ENCODE measurements at places on chromosomes 1 and 21.

DNA sequence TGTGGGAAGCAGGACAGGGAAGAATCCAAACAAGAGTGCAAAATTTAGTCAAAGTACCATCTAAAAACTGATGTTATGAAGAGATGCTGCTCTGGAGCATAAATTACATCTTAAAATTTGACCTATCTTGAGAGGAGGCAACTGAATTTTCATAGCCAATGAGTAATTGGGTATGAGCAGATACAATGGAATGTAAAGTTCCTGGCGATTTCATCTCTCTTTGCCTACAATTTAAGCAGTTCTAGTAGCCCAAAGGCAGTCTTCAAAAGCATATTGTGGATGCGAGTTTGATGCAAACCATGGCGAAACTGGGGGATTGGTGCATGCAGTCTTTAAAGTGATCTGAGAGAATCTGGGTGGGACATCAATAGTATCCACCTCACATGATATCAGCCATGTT is 1265.9 kb downstream of the BRINP3 start:
- no peak for DNase-seq

DNA sequence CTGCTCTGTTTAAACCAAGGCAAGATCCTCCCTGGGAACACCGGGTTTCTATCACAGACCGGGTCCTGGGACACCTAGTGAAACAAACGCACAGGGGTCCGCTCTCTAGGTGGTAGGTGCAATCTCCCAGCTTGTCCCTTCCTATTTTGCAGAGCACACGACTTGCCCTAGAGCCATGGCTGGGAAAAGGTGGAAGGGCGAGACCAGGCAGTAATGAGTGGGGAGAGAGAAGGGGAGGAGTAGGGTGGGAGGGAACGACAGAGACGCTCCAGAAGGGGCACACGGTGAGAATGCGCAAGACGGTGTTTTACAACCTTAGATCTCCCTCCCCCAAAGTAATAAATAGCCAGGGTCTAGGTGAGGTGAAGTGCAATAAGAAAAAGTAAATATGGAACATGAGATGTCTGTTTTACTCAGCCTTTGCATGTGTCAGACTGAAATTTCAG is 9.3 kb upstream of the ARHGAP29 start:
- DNase-seq: no peak

DNA sequence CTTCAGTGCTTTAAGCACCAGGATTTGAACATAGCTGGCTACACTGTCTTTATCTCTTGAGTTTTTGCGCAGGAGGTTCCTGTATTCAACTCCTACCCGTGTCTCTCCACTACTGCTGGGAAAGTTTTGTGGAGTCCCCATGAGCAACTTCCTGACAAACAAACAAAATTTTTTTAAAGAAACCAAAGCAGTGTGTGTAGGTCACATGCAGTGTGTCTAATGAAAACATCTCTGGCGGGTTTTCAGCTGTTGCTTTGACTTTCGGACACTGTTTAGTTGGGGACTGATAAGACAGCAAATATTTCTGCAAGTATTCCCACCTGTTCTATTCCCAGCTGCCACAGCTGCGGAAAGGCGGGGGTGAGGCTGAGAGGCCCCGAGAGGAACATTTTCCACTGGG is 2.0 kb downstream of the PSEN2 start:
- DNase-seq: no peak

- no peak for DNase-seq
Observed at GRCh38 chr21:19461481-19462205, 1058.1 kb upstream of the TMPRSS15 start.

- DNase-seq: no peak
Observed at GRCh38 chr21:37833301-37833700, 83.0 kb downstream of the KCNJ6 start.

DNA sequence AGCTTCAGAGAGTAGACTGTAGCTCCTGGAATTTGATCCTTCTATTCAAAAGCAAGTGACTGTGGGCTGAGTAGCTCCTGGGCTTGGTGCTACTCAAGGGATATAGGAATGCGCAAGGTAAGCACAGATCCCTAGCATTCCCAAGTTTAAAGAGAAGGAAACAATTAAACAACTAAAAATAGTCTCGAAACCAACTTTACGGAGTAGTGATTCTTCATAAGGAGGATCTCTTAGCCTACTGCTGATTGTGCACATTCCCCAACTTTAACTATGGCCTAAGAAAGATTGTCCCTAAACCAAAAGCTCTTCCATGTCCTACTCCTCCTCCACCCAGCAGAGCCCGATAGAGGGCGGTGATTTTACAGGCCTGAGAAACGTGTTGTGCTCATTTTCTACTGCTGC is 226.5 kb upstream of the CAMK1G start:
- DNase-seq: no peak

DNA sequence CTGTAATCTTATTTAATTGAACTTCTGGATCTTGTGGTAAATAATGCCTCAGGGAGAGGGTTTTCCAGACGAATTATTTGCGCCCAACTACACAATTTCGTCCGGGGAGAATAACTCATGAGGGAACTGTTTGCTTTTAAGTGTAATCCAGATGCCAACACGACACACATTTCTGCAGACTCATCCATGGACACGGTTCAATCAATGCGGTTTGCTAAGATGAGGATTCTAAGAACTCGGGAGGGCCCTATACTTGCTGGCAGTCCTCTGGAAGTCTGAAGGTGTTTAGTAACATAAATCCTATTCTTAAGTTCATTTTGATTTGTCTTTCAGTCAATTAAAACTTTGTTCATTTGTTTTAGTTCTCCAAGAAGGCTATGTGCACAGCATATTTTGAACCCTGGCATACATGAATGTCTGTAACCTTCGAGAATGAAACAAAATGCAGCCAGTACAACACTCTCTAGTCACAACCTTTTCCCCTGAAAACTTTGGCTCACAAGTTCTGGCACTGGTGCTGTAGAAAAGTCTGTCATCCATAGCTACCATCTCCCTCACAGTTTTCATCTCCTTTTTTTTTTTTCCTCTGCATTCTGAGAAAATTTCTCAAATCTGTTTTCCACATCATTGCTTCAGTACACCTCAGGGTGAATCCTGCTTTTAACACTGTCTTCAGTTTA is 38.8 kb downstream of the DIPK1A start:
- no peak for DNase-seq

DNA sequence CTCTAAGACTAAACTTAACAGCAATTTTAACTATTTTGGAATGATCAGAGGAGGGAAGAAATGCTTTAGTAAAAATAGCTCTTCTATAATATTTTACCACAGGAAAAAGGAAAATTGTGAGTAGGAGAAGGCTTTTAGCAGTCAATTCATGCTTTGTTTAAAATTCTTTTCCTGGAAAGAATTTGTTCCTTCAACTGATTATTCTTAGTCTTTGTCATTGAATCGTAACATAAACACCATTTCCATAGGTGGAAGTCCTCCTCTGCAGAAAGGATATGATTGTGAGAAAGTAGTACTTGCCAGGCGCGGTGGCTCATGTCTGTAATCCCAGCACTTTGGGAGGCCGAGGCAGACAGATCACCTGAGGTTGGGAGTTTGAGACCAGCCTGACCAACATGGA is 11.9 kb upstream of the ACTA1 start:
- DNase-seq: no peak

DNA sequence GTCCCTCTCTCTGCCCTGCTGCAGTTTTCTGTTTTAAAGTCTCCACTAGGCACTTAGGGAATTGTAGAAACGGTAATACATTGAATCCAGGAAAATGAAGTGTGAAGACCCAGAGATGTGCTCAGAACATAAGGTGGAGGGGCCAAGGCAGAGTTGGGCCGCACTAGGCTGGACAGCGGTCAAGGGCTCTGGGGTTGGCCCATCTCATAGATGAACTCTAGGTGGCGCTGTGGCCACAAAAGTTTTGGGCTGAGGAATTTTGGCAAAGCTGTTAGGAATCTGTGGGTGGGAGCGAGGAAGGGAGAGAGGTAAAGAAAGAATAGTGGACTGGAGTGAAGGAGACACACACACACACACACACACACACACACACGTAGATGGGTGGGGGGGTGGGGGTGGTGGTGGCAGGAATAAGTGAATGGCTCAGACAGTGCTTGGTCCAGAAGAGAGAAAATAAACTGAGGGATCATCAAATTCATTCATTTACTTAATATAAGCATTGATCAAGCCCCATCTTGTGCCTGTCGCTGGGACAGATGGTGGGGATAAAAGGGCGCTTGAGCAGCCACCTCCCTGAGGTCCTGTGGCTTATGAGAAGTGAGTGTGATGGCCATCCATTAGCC is 258.5 kb downstream of the TRABD2B start:
- DNase-seq: peak; percentile 36

DNA sequence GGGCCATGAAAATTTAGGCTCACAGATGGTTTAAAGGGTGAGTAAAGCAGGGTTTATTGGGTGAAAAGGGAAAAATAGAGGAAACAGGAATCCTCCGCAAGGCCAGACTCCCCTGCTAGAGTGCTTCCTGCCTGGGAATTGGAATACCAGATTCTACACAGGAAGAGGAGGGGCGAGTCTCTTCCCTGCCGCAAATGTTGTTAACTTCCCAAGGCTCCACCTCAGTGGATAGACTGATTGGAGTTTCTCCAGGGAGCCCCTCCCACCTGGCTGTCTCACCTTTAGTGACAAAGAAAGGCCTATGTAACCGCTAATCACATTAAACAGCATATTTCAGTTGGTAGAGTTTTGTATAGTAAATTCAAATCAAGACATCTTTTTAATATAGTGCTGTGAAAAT is 1450.1 kb downstream of the KCNT2 start:
- DNase-seq: no peak

- DNase-seq: no peak
Observed at GRCh38 chr1:208393826-208394225, 149.6 kb upstream of the PLXNA2 start.

- no peak for DNase-seq
Observed at GRCh38 chr1:57819893-57820292, 396.0 kb upstream of the DAB1 start.

GRCh38 chr1:33175865-33176264 is 6.0 kb downstream of the TRIM62 start:
- DNase-seq: no peak

DNA sequence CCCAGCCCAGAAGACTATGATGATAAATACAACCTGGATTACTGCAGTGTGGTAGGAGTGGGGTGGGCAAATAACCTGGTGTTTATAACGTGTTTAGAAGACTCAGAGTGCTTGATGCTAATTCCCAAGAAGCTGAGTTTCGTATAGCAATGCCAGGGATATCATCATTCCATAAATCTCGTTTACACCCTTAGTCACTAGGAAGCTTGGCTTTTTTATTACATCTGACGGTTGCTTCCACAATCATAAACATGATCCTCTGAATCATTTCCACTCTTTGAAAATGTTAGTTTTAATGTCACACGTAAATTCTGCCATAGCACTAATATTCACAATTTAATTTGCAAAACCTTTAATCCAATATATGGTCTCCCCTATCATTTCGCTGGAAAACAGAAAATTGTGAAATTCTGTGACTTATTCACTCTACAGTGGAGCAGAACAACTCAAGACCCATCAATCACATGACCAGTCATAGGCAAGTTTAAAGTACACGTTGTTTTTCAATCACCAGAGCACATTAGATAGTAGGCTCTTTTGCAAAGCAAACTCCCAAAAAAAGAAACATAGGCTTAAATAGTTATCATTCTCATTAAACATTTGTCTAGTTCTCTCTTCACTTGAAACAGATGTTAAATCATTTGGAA is 321.0 kb downstream of the LTN1 start:
- no peak for DNase-seq

DNA sequence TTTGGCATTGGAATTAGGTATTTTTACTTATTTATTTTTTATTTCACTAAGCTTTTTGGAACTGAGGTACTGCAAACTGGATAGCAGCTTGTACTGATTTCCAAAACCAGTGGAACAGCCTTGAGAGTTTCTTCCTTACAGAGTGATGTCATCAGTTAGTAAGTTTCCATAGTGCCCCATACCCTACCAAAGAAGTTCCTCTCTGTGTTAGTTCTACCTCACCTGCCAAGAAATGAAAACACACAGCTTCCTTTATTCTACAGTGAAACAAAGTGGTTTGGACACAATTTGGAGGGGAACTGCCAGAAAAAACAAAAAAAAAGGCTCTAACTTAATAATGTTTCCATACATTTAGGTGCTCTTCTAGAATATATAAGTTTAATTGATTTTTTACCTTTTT is 430.9 kb upstream of the ADGRL2 start:
- DNase-seq: no peak

- DNase-seq: no peak
Observed at GRCh38 chr1:183178545-183178944, 7.5 kb upstream of the LAMC2 start.

DNA sequence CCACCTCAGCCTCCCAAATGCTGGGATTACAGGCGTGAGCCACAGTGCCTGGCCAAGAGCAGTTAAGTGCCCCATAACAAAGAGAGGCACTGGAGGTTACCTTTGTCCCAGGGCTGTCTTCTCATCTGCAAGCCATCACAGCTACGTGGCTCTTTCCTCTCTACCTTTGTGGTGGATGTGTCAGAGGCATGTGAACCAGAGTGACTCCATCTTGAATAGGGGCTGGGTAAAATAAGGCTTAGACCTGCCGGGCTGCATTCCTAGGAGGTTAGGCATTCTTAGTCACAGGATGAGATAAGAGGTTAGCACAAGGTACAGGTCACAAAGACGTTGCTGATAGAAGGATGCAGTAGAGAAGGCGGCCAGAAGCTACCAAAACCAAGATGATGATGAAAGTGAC is 59.4 kb upstream of the POU2F1 start:
- DNase-seq: no peak

GRCh38 chr1:93623436-93623835 is 58.2 kb downstream of the BCAR3 start:
- DNase-seq: no peak

- no peak for DNase-seq
Observed at GRCh38 chr1:34356853-34357252, 180.1 kb downstream of the C1orf94 start.

DNA sequence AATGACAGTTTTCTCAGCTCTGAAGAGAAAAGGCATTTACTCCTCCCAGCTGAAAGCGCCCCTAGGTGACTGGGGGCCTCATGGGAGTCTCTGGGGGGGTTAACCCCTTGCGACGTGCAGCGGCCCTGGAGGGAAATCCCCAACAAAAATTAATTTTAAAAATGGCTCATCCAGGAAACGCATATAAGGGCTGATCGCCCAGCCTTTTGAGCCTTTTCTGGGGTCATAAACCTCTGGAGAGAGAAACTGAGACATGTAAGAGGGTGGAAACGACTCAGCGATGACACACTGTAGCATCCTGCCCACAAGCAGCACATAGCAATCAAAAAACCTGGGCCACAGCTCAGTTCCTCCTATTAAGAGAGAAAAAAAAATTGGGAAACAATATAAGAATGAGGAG is 20.4 kb upstream of the HPDL start:
- no peak for DNase-seq

GRCh38 chr1:94863297-94863911 is 43.2 kb downstream of the SLC44A3 start:
- DNase-seq: no peak

- DNase-seq: peak; percentile 97
Observed at GRCh38 chr1:84690397-84691121, at the start of gene SSX2IP. Gene SSX2IP (minus strand): TSS chr1:84690461. CDS start chr1:84671219, 19,242 bp downstream.

- no peak for DNase-seq
Observed at GRCh38 chr1:30535595-30536325, 187.6 kb downstream of the MATN1 start.

- no peak for DNase-seq
Observed at GRCh38 chr1:183514235-183514634, 41.9 kb downstream of the SMG7 start.
